ENCODE measurements at places on chromosomes 2 and 18.

GRCh38 chr2:134705861-134706586 is 12.8 kb downstream of the TMEM163 start:
- no peak for DNase-seq

DNA sequence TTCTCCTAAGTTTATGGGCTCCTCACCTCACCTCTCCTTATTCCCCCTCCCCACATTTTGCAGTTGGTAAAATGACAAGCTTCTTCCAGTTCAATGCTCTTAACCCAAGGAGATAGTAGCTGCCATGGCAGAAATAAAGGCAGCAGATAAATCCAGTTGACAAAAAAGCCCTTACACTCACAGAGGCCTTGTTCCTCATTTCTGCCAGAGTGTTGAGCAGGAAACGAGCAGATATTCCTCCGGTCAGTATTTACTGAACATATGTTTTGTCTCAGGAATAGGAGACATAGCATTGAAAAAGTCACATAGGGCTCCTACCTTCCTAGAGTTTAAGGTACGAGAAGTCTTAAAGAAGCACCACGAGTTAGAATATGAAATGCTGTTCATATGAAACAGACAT is 493.7 kb upstream of the TNP1 start:
- no peak for DNase-seq

GRCh38 chr2:239151201-239152131 is 249.4 kb downstream of the HDAC4 start:
- no peak for DNase-seq

GRCh38 chr18:67865400-67865799 is 348.9 kb upstream of the DSEL start:
- no peak for DNase-seq

- no peak for DNase-seq
Observed at GRCh38 chr2:189954989-189955388, 107.5 kb downstream of the MSTN start.

DNA sequence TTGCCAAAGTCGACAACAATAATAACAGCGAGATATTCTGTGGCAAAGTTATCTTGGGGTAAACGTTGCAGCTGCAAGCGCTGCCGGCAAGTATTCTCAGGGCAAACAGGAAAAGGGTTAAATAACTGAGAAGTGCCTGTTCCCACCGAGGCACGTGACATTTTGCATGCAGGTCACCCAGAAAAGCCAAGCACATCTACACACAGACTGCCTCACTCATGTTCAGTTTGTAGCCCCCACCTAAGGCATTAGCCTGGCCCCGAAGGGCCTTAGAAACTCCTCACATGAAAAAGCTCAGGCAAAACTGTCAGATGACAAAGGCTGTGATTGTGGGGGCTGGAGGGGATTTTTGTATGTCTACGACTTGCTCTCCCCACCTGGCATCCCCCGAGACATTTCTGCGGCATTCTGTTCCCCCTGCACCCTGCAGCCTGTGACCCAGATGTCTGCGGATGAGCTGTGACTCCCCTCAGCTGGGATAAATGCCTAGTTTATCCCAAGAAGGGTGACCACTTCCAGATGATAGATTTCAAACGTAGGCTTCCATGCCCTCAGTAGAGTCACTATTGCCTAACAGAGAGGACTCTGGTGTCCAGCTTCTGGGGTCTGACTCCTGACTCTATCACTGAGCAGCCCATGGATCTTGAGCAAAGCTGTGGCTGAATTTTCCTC is 215.2 kb upstream of the SIX2 start:
- DNase-seq = no peak

- DNase-seq = no peak
Observed at GRCh38 chr2:128797937-128798336, 479.3 kb upstream of the HS6ST1 start.

DNA sequence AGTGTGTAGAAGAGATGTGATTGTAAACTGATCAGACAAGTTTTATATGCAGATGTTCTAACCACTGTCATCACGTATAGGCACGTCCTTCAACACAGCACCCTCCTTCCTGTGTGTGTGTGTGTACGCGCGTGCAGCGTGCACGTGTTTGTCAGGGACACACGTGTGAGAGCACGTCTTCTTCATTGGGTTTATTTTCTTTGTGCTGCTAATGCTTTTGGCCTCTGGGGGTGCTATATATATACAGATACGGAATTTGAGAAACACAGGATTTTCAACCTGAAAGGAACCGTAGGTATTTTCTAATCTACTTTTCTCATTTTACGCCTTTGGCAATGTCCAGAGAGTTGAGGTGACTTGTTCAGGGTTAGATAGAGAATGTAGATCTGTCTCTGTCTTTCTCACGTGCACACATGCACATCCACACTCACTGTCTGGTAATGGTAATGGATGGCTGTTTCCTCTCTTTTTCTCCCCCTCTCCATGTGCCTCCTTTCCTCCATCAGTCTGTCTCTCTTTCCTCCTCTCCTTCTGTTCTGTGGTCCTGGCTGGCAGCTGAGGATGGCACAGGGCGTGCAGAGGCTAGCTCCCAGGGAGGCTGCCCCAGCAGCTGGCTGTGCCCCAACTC is 13.4 kb upstream of the CELF4 start:
- no peak for DNase-seq

DNA sequence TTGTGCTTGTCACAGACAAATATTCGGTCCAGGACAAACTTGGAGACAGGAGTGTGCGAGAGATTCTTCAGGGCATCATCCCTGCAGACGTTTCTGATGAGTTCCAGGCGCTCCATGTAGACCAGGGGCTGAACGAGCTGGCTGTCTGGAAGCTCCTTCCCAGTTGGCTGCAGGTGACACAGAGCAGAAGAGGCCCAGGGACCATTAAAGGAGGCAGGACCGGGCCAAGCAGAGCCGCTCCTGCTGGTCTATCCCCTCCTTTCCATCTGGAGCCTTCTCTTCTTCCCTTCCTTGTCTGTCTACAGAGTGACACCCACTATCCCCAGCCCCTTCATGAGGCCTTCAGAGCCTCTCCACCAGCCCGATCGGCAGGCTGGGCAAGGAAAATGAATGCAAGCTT is 19.5 kb downstream of the CHST10 start:
- DNase-seq = no peak

Data from anterior cingulate cortex (tissue), 58 donors.